ENCODE measurements at places on chromosomes 1 and 21. TPM values are rescaled to one million over a fixed set of nuclear protein-coding genes. Genes with fewer than 3 reads are reported as not detected.

DNA sequence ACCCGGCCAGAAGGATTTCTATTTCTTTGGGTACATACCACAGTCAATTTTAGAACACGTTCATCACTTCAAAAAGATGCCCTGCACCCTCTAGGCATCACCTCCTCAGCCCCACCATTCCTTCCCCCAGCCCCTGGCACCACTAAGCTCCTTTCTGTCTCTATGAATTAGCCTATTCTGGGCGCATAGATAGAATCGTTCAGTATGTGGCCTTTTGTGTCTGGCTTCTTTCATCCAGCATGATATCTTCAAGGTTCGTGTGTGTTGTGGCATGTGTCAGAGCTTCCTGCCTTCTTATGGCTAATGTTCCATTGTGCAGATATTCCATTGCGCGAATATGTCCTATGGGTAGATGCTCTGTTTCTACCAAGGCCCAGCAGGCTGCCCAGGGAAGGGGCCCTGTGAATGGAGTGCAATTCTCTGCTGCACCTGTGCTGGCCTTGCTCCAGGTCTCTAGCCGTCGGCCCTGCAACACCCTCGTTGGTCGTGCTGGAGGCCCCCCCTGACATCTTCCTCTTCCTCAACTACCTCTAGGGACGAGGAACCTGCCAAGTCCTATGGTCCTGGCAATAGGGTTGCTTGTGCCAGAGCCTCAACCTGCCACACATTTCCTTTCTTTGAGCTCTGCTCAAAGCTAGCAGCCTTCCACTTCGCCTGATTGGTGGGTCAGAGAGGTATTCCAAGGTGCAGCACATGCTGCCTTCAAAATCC lies 113.5 kb downstream of the RIPK4 start:
- H3K36me3 ChIP-seq, result no peaks in the 10 kb centered on the region
- peaks cover 22% of the 10 kb centered on the region for H3K4me1 ChIP-seq
- H3K27me3 ChIP-seq, result no peaks in the 10 kb centered on the region
- H3K27ac ChIP-seq, result no peak overlapping the region
- H3K4me3 ChIP-seq, result no peak overlapping the region

FCN3 gene
- not detected for total RNA-seq

DNA sequence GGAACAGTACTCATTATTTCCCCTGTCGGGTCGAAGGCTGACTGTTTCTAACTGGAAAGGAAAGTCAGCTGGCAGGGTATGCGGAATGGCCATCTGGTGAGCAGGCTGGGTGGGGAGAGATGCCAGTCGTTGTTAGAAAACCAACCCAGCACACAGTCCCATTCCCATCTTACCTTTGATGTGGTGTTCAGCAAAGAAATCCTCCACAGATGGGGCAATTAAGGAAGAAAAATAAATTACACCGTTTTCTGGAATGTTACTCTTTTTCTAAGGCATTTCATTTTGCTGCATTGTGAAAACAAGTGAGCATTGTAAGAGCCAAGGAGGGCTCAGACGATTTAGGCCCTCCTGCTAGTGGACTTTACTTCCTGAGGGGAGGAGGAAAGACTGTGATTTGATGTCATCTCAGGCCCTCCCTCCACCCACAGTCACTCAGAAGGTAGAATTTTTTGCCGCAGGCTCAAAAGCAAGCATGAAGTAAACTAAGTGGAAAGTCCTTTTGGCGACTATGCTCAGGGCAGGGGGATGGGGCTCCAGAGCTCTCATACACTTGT lies at the start of gene SLC16A4:
TSS of gene SLC16A4 (minus strand) at position 335 of the 554 bp plus-strand sequence. CDS start 1,703 bp downstream, outside the sequence.
- no peaks in the 10 kb centered on the region for H3K27me3 ChIP-seq
- DNase-seq, result peak; percentile 45
- peak within 1 kb of the TSS; percentile 11 for H3K4me3 ChIP-seq
- H3K4me1 ChIP-seq, result peaks cover 47% of the 10 kb centered on the region
- H3K27ac ChIP-seq, result peak within 1 kb of the TSS; percentile 46

FMO2 gene
- not detected for total RNA-seq

DNA sequence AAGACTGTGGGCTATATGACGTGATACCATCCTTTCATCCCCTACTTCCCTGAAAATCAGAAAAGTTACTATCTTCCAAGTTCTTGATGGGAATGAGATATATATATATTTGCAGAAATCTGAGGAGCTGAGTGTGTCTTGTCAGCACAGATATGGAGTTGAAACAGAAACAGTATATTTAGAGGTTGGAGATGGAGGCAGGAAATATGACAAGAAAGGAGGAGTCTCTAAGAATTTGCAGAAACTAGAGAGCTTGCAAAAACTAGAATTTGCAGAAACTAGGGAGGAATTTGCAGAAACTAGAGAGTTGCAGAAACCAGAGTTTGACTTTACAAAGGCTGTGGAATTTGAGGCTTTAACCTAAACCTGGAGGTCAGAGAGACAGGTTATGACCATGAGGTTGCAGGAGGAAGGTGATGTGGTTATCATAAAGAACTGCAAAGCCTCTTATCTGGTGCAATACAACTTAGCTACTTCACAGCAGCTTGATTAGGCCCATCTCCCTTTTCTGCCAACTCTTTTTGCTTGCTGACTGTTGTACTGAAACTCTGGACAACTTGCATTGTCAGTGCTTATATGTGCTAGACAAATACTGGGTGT lies 22.3 kb downstream of the XCL2 start:
- H3K27ac ChIP-seq, result no peak overlapping the region
- DNase-seq, result no peak
- H3K4me1 ChIP-seq, result no peaks in the 10 kb centered on the region
- H3K4me3 ChIP-seq, result no peak overlapping the region
- no peaks in the 10 kb centered on the region for H3K27me3 ChIP-seq
- H3K36me3 ChIP-seq, result no peaks in the 10 kb centered on the region

DNA sequence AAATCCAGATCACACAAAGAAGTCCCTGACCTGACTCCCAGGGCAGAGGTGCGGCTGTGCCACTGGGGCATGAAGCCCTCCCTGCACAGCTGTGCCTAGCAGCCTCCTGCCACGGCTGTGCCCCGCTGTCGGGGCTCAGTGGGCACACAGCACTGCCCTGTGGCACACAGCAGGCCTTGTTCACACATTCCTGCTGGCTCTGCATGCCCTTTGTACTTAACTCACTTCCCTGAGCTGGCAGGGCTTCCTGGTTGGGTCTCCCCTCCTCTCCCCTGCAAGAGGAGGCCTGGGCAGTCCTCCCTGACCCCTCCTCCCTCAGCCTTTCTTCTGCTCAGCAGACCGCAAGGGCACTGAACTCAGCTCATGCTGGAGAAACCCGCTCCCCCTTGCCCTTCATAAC lies 14.8 kb downstream of the LHX4 start:
- no peak for DNase-seq
- no peak overlapping the region for H3K4me3 ChIP-seq
- no peaks in the 10 kb centered on the region for H3K27me3 ChIP-seq
- no peaks in the 10 kb centered on the region for H3K4me1 ChIP-seq

- H3K36me3 ChIP-seq, result no peaks in the 10 kb centered on the region
- no peaks in the 10 kb centered on the region for H3K27me3 ChIP-seq
- H3K4me1 ChIP-seq, result no peaks in the 10 kb centered on the region
- no peak for DNase-seq
Observed at GRCh38 chr1:65066419-65066765, 81.6 kb upstream of the AK4 start.

S100A12 gene
- total RNA-seq, result not detected

ACOT11 gene
- 4.0 TPM for total RNA-seq

GRCh38 chr1:202571719-202572339 lies 138.4 kb downstream of the SYT2 start:
- H3K4me1 ChIP-seq, result peaks cover 21% of the 10 kb centered on the region
- DNase-seq, result no peak
- no peak overlapping the region for H3K27ac ChIP-seq

DNA sequence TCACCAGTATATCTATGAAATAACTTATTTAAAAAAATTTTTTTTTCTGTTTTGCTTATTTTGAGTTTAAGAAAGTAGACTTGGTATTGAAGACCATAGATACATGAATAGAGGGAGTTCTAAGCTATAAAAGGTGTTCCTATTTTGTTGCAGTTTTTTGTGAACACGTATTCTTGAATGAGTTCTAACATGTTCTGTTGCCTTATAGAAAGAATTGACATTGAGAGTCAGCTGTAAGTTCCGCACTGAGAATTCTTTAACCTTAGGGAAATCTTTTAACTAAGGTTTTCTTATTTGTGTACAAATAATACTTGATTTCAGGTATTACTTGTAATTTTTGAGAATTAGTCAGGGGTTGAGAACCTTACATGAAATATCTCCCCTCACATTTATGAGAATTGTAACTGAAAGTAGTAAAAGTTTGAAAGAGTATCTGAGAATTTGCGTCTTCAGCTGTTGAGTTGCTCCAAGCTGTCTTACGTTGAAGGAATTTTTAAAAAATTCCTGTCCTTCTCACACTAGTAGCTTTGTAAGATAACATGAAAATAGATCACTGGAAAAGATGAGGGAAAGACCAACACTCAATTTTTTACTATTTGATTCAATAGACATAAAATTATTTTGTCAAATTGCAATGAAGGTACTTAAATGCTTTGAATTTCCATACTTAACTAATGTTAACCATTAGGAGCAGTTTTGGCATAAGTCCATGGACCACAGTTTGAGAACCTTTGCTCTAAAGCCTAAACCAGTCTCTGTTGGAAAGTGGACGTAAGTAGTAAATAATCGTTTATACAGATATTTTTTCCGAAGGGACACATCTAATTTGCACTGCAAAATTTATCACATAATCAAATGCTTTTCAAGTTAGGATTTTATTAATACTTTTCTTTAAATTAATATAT lies 3.8 kb downstream of the DR1 start:
- no peaks in the 10 kb centered on the region for H3K36me3 ChIP-seq
- no peak overlapping the region for H3K4me3 ChIP-seq
- H3K27me3 ChIP-seq, result no peaks in the 10 kb centered on the region
- no peak for DNase-seq
- H3K4me1 ChIP-seq, result peaks cover 6% of the 10 kb centered on the region

WLS gene
- 70.6 TPM for total RNA-seq

- no peak overlapping the region for H3K4me3 ChIP-seq
- no peak for DNase-seq
- H3K4me1 ChIP-seq, result peaks cover 40% of the 10 kb centered on the region
- no peak overlapping the region for H3K27ac ChIP-seq
- no peaks in the 10 kb centered on the region for H3K36me3 ChIP-seq
Observed at GRCh38 chr1:41500378-41500777, 15.9 kb upstream of the EDN2 start.

- no peak for DNase-seq
- H3K4me3 ChIP-seq, result no peak overlapping the region
- no peaks in the 10 kb centered on the region for H3K36me3 ChIP-seq
Observed at GRCh38 chr1:246947255-246947654, 15.5 kb upstream of the AHCTF1 start.

CFAP141 gene
- not detected for total RNA-seq

DNA sequence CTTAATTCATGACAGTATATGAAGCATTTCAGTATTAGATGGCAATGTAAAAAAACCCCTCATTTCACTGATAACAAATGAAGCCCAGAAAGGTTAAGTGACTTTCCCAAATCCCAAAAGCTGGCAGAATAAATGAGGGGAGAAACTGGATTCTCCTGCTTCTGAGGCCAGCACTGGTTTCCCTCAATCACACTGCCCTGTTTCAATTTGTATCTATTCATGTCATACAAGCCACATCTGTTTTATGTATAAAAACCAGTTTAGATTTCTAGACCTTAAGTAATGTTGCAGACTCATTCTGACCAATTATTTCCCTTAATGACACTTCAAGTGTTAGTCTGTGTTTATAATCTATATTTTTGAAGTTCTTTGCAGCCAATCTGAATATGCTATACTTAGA lies 16.8 kb downstream of the PLPPR4 start:
- no peaks in the 10 kb centered on the region for H3K4me1 ChIP-seq
- no peak for DNase-seq
- no peak overlapping the region for H3K27ac ChIP-seq
- H3K36me3 ChIP-seq, result no peaks in the 10 kb centered on the region
- H3K27me3 ChIP-seq, result no peaks in the 10 kb centered on the region

DEGS1 gene
- 39.2 TPM for total RNA-seq

DNA sequence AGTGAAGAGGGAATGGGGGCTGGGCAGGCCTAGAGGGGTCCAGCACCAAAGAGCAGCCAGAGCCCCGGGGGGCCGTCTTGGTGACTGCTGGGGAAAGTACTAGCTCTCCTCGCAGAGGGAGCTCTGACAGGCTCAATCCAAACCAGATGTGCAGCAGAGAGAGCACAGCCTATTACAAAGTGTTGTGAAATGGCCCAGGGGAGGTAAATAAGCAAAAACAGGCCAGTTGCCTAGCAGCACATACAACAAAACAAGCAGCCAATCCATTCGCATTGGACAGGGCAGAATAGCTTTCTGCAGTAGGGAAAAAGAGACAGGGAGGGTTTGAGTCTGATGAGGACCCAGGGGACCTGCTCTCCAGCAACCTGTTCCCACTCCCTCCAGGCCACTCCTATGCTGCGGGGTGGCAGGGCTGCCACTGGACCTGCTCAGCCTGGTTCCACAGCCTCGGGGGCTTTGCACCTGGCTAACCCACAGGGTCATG lies 239.6 kb upstream of the FGGY start:
- DNase-seq, result peak; percentile 45
- H3K4me3 ChIP-seq, result no peak overlapping the region
- no peak overlapping the region for H3K27ac ChIP-seq
- H3K4me1 ChIP-seq, result no peaks in the 10 kb centered on the region

- DNase-seq, result no peak
- no peak overlapping the region for H3K4me3 ChIP-seq
- H3K27me3 ChIP-seq, result no peaks in the 10 kb centered on the region
Observed at GRCh38 chr1:59422921-59423575, 126.2 kb downstream of the FGGY start.
